ENCODE measurements at places on chromosomes 5 and 9.
A peak's percentile ranks its signal among the peaks of the same experiment; 100 is the strongest.

DNA sequence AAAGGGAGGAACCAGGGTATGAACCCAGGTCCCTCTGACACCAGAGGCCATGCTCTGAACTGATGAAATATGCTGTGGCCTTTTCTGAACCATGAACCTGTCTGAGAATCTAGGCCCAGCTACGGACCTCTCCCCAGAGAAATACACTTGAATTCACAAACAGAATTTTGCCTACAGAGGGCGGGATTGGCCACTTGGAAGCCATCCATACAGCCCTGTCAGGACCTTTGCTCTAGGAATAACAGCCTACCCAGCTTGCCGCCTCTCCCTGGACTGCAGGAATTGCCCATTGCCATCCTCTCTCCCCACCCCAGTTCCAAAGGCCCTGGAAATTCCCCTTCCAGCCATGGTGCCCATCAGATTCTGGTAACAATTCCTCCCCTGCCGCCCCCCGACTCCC, 26.6 kb downstream of the MORN5 start:
- no peak for DNase-seq

- peak; percentile 34 for DNase-seq
Measured at GRCh38 chr9:128685636-128686489, 3.2 kb upstream of the SET start.

DNA sequence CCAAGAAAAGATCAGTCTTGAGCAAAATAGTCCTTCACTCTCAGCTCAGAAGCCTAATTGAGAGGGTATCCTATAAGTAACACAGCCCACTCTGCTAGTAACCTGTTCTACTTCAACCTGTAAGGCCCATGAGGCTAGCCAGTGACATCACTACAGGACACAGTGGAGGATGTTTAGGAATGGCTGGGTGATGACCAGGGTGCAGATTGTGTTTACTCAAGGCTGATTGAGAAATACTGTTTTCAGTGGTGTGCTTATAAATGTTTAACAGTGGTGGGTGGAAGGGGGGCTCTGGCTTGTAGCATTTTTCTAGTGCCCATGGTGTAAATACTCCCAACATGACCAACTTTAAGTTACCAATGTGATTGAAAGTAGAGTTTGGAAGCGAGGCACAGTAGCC, 159.8 kb upstream of the CCDC152 start:
- DNase-seq, result no peak

DNA sequence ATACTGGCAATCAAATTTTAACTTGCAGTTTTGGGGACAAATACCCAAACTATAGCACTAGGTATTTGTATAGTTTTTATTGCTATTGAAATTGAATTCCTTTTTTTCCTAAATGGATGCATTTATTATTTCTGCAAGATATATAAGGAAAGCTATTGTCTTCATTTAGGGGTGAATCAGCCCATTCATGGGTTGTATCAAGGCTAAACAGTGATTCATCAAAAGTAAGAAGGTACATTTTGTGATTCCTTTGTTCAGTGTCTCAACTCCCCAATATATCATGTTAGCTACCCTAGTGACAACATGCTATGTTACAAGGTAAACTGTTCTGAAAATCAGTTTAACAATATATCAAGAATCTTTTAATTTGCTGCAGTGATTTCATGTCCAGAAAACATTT, 185.7 kb downstream of the PLK2 start:
- no peak for DNase-seq

DNA sequence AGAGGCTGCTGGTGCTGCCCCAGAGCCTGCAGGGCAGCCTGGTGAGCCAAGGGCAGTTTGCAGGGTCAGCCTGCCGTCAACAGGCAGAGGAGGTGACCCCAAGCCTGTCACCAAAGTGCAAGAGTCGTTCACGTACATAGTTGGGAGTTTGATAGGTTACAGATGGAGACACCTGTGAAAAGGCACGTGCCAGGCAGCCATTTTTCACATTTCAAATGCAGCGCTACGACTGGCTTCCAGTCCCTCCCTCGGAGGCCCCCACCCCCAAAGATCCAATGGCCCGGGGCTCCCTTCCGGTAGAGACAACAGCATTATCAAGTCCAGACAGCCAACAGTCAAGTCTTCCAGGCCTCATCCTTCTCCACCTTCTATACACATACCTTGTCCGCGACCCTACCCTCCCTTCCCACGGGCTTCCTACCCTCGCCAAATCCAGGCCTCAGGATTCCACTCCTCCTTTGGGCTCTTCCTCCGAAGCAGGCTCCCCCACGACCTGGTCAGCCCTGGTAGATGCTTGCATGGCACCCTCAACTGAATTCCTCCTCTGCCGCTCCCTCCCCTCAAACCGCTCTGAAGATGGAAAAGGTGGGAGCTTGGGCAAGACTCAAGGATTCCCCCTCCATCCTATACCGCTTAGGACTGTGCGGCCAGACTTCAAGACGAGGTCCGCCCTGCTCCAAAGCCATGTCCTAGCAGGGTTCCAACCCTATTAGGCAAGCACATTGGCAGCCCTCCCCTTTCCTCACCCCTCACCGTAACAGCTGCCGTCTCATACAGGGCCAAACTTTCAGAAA, 13.2 kb downstream of the HNRNPH1 start:
- no peak for DNase-seq

- DNase-seq, result no peak
Measured at GRCh38 chr9:9892217-9892616, 720.6 kb downstream of the PTPRD start.

DNA sequence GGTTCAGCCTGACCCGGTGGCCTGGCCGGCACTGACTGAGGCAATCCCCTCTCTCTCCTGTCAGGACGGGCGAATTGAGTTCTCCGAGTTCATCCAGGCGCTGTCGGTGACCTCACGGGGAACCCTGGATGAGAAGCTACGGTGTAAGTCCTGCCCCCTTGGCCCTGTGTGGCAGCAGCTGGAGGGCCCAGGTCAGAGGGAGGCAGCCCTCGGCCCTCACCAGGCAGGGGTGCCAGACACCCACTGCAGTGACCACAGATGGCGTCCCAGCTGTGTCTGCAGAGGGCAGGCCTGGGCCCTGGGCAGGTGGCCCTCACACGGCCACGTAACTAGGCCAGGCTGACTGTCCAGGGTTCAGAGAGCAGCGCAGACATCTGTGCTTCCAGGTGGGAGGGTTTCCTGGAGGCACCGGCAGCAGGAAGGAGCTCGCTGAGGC, 45.9 kb upstream of the HMCN2 start:
- no peak for DNase-seq

GRCh38 chr5:82349652-82350051, 71.5 kb upstream of the RPS23 start:
- peak; percentile 16 for DNase-seq

GRCh38 chr9:114777821-114778609, 27.8 kb downstream of the TNFSF15 start:
- DNase-seq, result peak; percentile 41

DNA sequence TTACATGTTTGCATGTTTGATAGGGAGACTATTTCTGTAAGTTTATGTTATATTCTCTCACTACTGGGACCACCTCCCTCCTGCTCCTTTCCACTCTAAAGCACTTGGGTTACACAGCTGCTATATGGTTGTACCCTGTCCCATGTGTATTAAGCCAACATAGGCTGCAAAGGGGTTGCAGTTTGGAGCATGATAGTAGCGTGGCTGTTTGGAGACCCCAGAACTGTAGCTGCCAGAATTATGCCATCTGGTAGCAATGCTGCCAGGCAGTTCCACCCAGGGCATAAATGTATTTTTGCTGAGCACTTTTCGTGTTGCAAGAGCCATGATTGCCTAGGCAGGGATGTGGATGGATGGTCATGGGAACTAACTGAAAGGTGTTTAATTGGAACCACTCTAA, 81.8 kb downstream of the CNTLN start:
- DNase-seq, result no peak

DNA sequence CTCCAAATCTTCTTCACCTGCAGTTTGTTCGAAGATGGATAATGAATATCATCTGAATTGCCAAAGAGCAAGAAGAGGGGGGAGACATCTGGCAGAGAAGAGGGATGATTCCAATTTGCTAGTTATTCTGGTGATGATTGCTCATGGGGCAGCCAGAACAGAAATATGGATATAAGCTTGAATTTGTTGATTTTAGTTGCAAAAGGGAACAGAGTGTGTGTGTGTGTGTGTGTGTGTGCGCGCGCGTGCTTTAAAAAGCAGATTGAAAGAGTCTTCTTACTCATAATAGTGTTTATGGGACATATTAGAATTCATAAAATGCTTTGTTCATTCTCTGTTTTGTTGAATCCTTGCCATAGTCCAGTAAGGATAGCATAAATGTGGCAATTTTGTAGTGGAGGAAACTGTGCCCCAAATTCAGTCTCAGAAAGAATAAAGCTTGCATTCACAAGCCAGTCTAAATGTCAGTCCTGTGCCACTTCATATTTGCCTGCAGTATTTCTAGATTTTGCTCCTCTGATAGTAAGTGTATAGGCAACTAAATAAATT, 436.3 kb upstream of the KLF4 start:
- DNase-seq, result no peak

- DNase-seq, result no peak
Measured at GRCh38 chr5:175567954-175568353, 89.6 kb downstream of the SFXN1 start.

GRCh38 chr5:150227606-150228273, 37.9 kb downstream of the SLC6A7 start:
- DNase-seq, result no peak

DNA sequence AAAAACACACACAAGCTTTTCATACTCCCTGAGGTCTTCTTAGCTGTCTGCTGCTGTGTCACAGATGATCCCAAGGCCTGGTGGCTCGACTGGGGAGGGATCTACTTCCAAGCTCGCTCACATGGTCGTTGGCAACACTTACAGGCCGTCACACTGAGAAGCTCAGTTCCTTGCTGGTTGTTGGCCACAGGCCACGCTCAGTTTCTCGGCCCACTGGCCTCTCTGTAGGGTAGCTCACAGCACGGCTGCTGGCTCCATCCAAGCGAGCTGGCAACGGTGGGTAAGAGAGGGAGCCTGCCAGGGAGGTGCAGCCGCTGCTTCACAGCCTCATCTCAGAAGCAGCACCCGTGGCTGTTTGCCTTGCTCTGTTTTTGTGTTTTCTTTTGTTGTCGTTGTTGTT, 43.8 kb upstream of the GFPT2 start:
- DNase-seq, result no peak

GRCh38 chr9:80375477-80375876, 803.7 kb downstream of the TLE4 start:
- DNase-seq, result no peak

GRCh38 chr5:128084228-128085167, 932 bp downstream of the SLC12A2 start:
- DNase-seq, result peak; percentile 36

DNA sequence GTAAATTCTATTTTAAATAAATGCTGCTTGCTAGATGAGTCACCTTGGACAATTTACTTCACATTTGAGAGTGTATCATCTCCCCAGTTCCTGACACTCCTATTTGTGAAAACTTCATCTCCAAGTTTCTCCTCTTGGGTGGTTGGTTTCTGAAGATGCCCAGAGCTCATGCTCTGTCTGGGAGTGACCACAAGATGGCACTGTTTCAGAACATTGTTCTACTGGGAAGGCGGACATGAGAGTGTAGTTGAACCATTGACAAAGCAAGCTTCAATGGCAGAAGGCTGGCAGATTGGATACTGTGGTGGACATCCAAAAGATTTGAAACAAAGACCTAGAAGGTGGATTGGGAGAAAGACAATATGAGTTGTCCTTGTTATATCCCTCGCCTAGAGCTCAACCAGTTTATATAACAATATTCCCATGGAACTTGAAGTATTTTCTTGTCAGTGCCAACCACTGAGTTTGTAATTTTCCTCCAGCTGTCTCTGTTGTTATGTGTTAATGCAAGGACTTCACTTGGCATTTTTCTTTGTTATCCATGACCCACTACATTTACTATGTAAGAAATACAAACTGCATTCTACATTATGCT, 234.3 kb upstream of the ANKH start:
- no peak for DNase-seq

- DNase-seq, result no peak
Measured at GRCh38 chr9:90921104-90921503, 119.5 kb downstream of the SYK start.

DNA sequence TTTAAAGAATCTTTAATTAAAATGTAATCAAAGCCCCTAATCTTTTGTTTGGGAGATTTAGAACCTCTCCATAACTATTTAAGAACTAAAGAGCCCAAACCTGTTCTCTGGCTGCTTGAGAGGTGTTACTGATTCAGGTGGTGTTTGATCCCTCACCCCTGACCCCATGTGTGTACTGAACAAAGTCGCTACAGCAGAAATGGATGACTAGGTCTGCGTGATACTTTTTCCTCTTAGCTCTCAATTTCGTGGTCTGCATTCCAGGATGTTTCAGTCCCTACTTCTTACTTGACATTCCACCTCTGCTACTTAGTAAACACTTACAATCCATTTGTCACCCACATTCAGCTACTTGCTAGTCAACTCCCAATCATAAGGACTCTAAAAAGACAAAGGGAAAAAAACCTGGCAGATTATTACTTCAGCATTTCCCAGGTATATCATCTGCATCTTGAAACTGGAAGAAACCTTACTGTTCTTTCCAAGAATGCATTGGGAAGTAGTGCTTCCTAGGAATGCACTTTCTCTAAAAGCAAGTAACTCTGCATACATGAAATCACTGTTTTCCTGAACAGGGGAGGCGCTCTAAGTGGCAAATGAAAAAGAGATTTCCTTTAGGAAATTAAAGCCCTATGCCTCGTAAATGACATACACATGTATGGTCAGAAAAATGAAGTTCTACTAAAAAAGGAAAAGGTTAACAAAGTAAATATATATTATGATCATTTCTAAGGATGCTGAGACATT, 1091.6 kb downstream of the PTPRD start:
- no peak for DNase-seq

GRCh38 chr5:142719836-142720370, 34.0 kb upstream of the FGF1 start:
- no peak for DNase-seq

DNA sequence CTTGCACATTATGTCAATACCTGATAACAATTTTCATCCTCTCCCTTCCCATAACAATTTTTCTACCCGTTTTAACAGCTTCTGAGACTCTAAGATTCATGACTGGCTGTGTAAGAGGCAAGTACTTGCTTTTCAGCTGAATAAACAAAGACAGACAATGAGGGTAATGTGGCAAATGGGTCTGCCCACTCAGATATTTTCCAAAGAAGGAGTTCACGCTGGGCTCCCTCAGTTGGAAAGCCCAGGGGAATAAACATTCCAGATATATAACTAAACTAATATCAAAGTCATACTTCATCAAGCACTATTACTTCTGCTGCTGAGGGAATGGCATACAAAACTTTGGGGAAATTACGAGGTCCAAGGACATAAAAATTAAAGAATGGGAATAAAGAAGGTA, 24.4 kb downstream of the MEGF9 start:
- no peak for DNase-seq

DNA sequence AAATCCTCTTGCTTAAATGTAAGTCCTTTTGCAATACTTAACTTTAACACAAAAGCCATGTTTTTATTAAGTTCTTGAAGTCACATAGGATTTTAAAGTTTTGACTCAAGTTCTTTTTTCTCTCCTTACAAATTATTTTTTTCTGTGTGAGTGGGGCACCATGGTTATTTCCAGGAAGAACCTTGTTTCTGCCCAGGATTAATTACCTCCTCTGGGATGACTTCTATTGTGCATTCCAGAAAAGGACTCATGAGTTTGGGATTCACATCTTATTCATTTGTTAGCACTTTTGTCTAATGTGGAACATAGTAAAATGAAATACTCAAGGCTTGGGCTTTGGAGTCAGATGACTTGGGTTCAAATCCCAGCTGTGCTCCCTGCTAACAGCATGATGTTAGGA, 421.4 kb upstream of the WWC1 start:
- no peak for DNase-seq

All from stimulated activated CD4-positive, alpha-beta T cell treated with anti-CD3 and anti-CD28 coated beads, Interleukin-12 subunit alpha, Interleukin-12 subunit beta, amount 100 ng/mL, for 4 hours (primary cell).